Astrocyte of the spinal cord (primary cell): ENCODE measurements at places on chromosomes 13 and 19.

GRCh38 chr13:81492449-81492848 is 1151.5 kb upstream of the SPRY2 start:
- no peak for DNase-seq

GRCh38 chr19:17178291-17178690 is 36.9 kb upstream of the USE1 start:
- DNase-seq, result no peak

- DNase-seq, result no peak
Measured at GRCh38 chr19:19280561-19280960, 7.5 kb upstream of the TM6SF2 start.

GRCh38 chr13:101612735-101613134 is 160.3 kb downstream of the ITGBL1 start:
- no peak for DNase-seq

GRCh38 chr13:20706661-20707060 is 3.2 kb downstream of the IL17D start:
- no peak for DNase-seq

GRCh38 chr13:50527612-50528509 is 315.6 kb downstream of the DLEU7 start:
- no peak for DNase-seq

- DNase-seq, result no peak
Measured at GRCh38 chr13:77305266-77305665, 21.6 kb downstream of the MYCBP2 start.

DNA sequence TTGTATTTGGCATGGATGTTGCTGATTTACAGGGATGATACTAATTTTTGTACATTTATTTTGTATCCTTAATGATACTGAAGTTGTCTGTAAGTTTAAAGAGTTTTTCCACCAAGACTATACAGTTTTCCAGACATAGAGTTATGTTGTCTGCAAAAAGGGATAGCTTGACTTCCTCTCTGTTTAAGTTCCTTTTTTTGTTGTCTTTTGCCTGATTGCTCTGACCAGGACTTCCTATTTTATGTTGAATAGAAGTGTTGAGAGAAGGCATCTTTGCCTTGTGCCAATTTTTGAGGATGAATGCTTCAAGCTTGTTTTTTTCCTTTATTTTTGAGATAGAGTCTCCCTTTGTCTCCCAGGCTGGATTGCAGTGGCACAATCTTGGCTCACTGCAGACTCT is 36.8 kb upstream of the ZNF681 start:
- DNase-seq, result no peak

- DNase-seq, result no peak
Measured at GRCh38 chr13:24279327-24280110, 29.9 kb upstream of the C1QTNF9 start.

- no peak for DNase-seq
Measured at GRCh38 chr13:111948811-111949210, 118.1 kb upstream of the SOX1 start.

GRCh38 chr13:113646921-113647340 is 11.1 kb downstream of the ATP4B start:
- no peak for DNase-seq

DNA sequence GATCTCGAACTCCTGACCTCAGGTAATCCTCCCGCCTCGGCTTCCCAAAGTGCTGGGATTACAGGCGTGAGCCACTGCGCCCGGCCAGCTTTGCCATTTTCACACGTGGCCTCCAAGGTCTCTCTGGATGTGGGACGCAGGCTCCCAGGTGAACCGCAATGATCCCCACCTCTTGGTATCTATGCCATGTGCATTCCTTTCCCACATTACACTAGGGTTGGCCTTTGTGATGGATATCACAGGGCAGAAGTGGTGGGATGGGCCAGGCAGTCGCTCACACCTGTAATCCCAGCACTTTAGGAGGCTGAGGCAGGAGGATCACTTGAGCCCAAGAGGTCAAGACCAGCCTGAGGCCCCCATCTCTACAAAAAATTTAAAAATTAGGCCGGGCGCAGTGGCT is 22.4 kb downstream of the FGF21 start:
- no peak for DNase-seq

DNA sequence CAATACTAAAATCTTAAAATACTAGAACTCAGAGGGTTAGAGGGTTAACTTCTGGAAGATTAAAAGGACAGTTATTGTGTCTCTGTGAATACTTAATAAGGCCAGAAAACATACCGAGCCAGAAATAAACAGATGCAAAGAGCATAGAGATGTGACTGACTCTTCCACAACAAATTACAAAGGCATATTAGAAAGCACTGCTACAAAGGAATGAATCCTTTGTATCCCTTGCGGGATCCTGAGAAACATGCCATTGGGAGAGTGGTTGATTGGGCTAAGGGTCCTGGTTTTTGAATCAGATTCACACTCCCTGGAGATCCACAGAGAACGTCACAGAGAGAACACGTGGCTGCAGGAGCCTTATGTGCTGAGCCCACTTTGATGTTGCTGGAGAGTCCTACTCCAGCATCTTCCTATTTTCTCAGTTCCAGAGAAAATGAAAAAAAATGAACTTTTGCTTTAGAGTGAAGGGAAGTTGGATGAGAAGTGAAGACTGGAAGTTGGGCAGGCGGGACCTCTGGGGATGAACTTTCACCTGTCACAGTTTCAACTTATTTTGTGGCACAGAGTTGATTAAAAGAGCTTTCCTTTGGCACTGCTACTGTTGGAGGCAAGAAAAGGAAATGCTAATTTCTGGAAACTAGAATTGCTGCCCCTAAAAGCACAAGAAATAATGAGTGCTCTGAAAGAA is 309.9 kb downstream of the DCT start:
- DNase-seq, result no peak

- DNase-seq, result peak; percentile 1
Measured at GRCh38 chr13:78401873-78402707, 201.3 kb downstream of the POU4F1 start.

DNA sequence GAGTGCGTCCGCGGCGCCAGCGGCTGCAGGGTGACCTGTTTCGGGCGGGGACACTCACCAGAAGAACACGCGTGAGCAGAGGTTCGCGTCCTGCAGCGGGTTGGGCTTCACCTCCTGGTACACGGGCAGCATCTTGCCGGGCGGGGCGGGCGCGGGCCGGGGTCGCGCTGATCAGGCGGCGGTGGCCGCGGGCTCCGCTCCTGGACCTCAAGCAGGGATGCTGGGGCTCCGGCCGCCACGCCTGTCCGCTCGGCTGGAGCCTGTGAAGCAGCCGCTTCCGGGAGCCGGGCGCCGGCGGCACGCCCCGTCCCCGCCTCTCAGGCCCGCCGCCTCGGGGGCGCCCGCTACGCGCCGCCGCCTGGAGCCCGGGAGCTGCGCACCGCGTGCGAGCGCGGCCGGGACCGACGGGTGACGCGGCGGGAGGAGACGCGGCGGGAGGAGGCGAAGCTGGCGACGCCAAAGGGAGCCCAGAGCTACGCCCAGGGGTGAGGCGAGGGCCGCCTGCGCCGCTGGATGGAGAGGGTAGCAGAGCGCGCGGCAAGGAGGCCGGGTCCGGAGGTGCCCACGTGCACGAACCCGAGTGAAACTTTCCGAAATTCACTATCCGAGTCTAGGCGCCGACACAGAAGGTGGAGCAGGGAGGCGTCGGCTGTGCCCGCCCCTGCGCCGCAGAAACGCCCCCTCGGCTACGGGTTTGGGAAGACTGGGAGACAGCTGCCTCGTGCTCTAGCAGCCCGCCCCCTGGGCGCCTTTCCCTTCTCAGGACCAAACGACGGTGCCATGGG is at the start of gene ABCC4:
Gene ABCC4 (minus strand): TSS at position 269 of the 785 bp plus-strand sequence. CDS start 137 bp downstream, at position 132.
- DNase-seq, result peak; percentile 68

DNA sequence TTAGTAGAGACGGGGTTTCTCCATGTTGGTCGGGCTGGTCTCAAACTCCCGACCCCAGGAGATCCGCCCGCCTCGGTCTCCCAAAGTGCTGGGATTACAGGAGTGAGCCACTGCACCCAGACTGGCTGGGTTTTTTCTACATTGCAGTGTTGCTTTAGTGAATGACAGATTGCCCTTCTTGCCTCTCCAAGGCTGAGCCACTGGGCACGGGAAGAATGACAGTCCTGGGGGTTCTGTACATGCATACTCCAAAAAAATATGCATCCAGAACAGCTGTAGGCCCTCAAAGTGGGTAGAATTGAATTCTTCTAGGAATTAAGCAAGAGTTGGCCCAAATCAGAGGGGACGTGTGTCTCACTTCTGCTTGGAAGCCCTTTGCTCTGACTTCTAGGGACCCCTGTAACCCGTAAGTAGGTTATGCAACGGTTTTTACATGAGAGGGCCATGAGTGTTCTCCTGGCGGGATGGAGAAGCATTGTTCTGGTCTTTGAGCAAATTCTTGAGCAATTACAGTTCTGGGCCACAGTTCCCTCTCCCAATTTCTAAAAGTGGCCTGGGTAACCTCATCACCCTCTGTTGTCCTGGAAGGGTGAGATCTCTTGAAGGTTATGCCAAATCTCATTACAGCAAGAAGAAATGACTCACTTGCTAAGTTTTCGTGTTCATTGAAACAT is 3.6 kb downstream of the ACTN4 start:
- DNase-seq, result peak; percentile 75

- no peak for DNase-seq
Measured at GRCh38 chr13:113394339-113394640, 30.4 kb upstream of the GRTP1 start.

- no peak for DNase-seq
Measured at GRCh38 chr13:24202215-24202614, 41.7 kb downstream of the SPATA13 start.

- peak; percentile 88 for DNase-seq
Measured at GRCh38 chr13:109698779-109699178, 87.6 kb downstream of the IRS2 start.

GRCh38 chr13:44231786-44232516 is 141.7 kb upstream of the SERP2 start:
- DNase-seq, result peak; percentile 98

- no peak for DNase-seq
Measured at GRCh38 chr13:75312884-75313520, 169.0 kb downstream of the TBC1D4 start.

DNA sequence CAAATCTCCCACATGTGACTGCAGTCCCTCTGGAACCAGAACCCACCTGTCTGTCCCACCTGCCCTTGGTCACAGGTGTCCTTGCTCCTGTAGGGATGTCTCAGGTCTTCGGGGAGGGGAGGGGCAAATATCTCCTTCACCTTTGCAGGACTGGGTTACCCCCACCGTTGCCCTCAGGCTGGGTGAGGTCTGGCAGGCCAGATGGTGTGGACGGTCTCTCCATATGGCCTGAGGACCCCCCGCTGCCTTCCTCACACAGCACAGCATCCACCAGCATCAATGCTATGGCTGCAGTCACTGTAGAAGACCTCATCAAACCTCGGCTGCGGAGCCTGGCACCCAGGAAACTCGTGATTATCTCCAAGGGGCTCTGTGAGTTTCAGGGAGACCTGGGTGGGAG is 10.0 kb downstream of the SLC5A5 start:
- no peak for DNase-seq

GRCh38 chr13:104327211-104327610 is 1261.0 kb upstream of the SLC10A2 start:
- DNase-seq, result no peak

- no peak for DNase-seq
Measured at GRCh38 chr13:41117869-41118268, 14.7 kb downstream of the KBTBD6 start.

DNA sequence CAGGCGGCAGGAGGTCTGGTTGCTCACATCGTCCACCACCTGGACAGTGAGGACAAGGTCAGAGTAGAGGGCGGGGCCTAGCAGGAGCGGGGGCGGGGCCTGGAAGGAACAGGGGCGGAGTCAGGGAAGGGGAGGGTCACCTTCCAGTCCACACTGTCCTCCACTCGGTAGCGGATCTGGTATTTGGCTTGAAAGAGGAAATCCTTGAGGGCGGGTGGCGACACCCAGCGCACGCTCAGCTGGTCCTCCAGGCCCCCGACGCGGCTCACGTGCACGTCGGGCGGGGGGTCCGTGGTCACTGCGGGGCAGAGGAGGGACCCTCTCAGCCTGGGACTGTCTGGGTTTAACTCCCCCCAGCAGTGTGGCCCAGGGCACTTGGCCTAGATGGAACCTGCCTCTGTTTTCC is 8.2 kb downstream of the REX1BD start:
- DNase-seq, result no peak

GRCh38 chr13:20566468-20566897 is 474 bp upstream of the IFT88 start:
- no peak for DNase-seq

DNA sequence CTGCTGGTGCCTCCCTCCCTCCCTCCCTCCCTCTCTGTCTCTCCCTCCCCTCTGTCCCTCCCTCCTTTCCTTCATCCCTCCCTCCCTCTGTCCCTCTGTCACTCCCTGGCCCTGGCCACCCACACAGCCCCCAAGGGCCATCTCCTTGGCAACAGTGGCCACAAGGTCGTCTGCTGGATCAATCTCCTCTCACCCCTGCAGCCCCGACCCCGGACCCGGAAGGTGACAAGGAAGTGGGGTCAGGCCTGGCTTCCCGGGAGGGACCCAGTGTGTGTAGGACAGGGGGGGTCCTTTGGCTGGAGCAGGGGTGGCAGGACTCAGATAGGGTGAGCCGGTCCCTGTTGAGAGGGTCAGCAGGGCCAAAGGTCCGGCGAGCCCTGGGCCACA is 21.9 kb upstream of the TCF3 start:
- no peak for DNase-seq

- DNase-seq, result no peak
Measured at GRCh38 chr19:36246006-36246481, 31.1 kb downstream of the ZNF146 start.

DNA sequence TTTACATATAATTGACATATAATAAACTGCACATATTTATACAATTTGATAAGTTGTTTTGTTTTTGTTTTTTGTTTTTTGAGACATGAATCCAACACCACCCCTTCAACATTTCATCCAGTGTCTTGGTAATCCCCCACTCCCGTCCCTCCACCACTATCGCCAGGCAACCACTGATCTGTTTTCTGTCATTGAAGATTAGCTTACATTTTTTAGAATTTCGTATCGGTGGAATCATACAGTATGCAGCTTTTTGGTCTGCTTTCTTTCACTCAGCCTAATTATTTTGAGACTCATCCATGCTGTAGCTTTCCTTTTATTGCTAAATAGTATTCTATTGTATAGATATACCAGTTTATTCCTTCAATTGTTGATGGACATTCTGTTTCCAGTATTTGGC is 94.1 kb upstream of the FRY start:
- no peak for DNase-seq

- DNase-seq, result peak; percentile 58
Measured at GRCh38 chr13:110965038-110965754, 50.3 kb upstream of the ANKRD10 start.

- DNase-seq, result no peak
Measured at GRCh38 chr19:51259348-51260245, 8.7 kb downstream of the SIGLECL1 start.

DNA sequence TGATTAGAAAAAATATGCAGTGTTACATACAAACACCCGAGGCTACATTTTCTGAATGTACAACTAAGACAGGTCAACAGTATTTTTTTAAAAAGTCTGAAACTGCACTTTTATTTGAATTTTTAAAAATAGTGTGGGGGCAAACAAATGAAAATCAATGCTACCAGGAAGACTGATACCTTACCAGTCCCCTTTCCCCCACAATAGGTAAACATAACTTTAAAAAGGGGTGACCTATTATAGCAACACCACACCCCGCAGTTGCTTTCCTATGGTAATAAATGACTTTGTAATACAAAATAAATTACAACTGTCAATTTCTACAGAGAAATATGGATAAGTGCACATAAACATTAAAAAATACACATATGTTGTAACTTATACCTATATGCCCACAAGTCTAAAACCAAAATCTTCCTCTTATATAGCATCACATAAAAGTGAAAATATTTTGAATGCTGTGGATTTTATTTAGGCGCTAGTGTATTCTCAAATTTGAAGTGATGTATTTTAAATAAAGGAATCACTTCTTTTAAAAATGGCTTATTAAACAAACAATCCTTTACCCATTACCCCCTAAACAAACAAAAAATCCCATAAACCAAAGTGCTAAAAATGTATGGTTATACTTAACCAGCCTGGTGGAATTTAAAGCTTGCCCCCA is 63.1 kb downstream of the KCNRG start:
- DNase-seq, result no peak
